Activated naive CD8-positive, alpha-beta T cell treated with anti-CD3 and anti-CD28 coated beads for 36 hours (primary cell): ENCODE measurements at places on chromosomes 5 and 9. TPM values are rescaled to one million over a fixed set of nuclear protein-coding genes. Genes with fewer than 3 reads are reported as not detected.

The SLC4A9 gene
- total RNA-seq, result not detected

The HTR4 gene
- total RNA-seq, result not detected

- H3K27ac ChIP-seq, result no peak overlapping the region
- no peak overlapping the region for H3K4me3 ChIP-seq
- no peaks in the 10 kb centered on the region for H3K36me3 ChIP-seq
- DNase-seq, result no peak
- peaks cover 4% of the 10 kb centered on the region for H3K27me3 ChIP-seq
These were observed 161.6 kb upstream of the DMRTA1 start for GRCh38 chr9:22285066-22285465.

GRCh38 chr5:149671544-149671943, 58.6 kb upstream of the PPARGC1B start:
- no peak overlapping the region for H3K27ac ChIP-seq
- H3K36me3 ChIP-seq, result peaks cover 3% of the 10 kb centered on the region
- no peak for DNase-seq

- no peak overlapping the region for H3K4me3 ChIP-seq
- H3K4me1 ChIP-seq, result no peaks in the 10 kb centered on the region
- DNase-seq, result no peak
- no peaks in the 10 kb centered on the region for H3K36me3 ChIP-seq
These were observed 289.4 kb downstream of the EFNA5 start for GRCh38 chr5:107381189-107381856.
